ENCODE measurements at places on chromosomes 13 and 19. TPM values are rescaled to one million over a fixed set of nuclear protein-coding genes. Genes with fewer than 3 reads are reported as not detected.
A peak's percentile ranks its signal among the peaks of the same experiment; 100 is the strongest.

KLK12 gene
- polyA plus RNA-seq = not detected

PALM3 gene
- polyA plus RNA-seq = 0.33 TPM

PCDH20 gene
- 2.1 TPM for polyA plus RNA-seq

PSG4 gene
- polyA plus RNA-seq = not detected

DNA sequence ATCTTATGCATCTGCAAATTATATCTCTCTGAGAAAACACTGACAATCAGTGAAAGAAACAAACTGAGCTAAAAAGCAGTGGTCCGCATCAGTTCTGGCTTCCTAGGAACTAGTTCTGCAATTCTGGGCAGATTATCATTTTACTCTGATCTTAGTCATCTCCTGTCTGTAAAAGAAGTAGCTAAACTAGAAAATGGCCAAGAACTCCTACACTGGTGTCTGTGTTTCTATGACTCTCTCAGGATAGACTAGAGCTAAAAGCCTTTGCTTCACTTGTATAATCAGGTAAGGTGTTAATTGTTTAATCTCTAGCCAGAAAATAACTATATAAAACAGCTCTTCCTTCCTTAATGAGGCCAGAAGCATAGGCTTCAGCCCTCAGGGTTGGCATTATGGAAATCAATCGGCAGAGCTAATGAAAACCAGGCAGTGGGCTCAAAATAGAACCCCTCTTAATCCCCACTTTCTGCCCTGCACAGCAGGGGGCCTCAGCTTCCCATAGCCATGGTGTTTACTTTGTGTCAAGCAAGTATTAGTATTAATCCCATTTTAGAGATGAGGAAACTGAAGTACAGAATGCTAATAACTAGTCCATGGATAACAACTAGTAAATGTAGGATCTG, 459.2 kb downstream of the FGF14 start:
- no peak for DNase-seq
- H3K4me1 ChIP-seq = no peaks in the 10 kb centered on the region
- H3K27me3 ChIP-seq = no peaks in the 10 kb centered on the region
- no peak overlapping the region for H3K27ac ChIP-seq
- no peak overlapping the region for H3K4me3 ChIP-seq

GRCh38 chr13:97502706-97503105, 68.7 kb downstream of the RAP2A start:
- no peaks in the 10 kb centered on the region for H3K27me3 ChIP-seq
- H3K4me1 ChIP-seq = no peaks in the 10 kb centered on the region
- no peak overlapping the region for H3K4me3 ChIP-seq
- no peak overlapping the region for H3K27ac ChIP-seq
- no peak for DNase-seq
- no peaks in the 10 kb centered on the region for H3K36me3 ChIP-seq

DNA sequence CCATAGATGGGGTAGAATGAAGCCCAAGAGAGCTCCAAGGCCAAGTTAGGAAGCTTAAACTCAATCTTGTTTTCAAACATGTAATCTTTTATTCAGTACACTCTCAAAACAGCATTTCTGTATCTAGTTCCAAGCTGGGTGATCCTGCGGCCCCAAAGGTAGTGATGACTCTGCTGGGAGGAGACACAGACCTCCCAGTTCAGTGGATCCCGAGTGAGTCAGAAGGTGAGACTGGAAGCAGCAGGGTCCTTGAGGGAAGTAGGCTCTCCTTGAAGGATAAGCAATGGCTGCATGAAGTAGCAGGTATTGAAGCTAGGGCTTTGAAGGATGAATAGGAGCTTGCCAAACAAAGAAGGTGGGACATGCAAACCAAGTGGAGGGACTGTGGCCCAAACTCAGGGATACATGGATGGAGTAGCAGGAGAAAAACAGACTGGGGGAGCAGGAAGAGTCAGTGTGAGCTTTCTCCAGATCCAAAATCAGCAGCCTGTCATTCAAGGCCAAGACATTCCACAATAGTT, 9.6 kb downstream of the TINCR start:
- H3K36me3 ChIP-seq = no peaks in the 10 kb centered on the region
- no peaks in the 10 kb centered on the region for H3K4me1 ChIP-seq
- no peaks in the 10 kb centered on the region for H3K27me3 ChIP-seq
- H3K27ac ChIP-seq = no peak overlapping the region
- no peak overlapping the region for H3K4me3 ChIP-seq

DNA sequence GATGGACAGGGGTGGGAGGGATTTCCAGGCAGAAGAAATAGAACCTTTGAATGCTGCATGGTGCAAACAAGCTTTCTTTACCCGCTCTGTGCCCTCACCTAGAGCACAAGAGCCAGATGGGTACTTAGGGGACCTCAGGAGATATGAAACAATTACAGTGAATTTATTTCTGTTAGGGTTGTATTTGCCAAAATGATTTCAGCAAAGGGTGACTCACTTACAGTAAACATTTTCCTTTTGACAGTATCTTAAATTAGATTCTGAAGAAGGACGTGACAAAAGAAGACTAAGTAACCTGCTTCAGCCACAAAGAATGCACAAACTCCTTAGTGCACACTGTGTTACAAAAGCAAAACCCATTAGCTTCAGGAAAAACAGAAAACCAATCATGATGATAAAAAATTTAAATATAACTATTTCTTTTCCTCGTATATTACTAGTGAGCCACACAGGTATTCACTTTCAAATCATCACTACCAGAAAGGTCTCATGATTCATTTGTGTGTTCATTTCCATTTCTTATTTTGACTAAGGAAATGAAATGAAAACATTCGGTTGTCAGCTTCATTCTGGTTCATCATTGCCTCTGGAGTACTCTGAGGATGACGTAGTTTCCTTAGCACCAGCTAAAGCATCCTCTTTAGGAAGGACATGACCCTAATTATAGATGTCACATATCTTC, 158.8 kb downstream of the NHLRC3 start:
- DNase-seq = no peak
- no peak overlapping the region for H3K4me3 ChIP-seq
- H3K36me3 ChIP-seq = no peaks in the 10 kb centered on the region
- H3K27ac ChIP-seq = no peak overlapping the region
- no peaks in the 10 kb centered on the region for H3K4me1 ChIP-seq

DNA sequence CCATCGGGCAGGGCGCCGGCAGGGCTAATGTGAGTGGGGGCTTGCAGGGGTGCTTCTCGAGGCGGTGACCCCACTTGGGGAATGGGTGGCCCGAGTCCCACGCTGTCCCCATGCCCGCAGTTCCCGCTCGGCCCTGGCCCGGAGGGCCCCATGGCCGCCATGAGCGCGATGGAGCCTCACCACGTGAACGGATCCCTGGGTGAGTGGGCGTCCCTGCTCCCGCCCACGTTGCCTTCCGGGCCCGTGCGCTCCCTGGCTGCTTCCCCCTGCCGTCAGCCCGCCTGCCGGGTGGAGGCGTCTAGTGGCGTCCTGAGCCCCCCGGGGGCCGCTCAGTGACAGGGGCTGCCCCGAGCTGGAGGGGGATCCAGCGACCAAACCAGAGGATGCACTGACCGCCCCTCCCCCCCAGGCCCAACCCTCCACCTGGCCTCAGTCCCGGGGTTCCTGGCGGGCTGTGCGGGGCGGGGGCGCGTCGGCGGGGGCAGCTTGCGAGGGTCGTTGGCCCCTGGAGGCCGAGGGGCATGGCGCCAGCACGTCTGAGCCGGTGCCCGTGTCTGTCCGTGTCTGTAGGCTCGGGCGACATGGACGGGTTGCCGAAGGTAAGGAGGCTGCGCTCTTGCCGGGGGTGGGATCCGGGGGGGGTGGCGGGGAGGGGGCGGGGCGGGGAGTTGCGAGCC, 4.8 kb downstream of the ISYNA1 start:
- H3K4me1 ChIP-seq = peaks cover 17% of the 10 kb centered on the region
- H3K4me3 ChIP-seq = peak overlapping the region; percentile 33
- peak overlapping the region; percentile 76 for H3K27ac ChIP-seq
- peak; percentile 74 for DNase-seq

DNA sequence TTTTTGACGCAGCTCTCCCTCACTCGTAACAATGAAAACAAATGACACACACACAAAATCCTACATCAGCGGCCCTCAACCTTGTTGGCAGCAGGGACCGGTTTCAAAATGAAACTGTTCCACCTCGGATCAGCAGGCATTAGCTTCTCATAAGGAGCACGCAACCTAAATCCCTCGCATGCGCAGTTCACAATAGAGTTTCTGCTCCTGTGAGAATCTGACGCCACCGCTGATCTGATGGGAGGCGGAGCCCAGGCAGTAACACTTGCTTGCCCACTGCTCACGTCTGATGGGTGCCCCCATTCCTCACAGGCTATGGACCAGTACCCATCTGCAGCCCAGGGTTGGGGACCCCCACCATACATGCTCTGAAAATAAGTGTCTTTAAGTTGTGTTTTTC, 43.4 kb downstream of the DHRS12 start:
- no peaks in the 10 kb centered on the region for H3K27me3 ChIP-seq
- peak; percentile 63 for DNase-seq
- no peak overlapping the region for H3K4me3 ChIP-seq
- H3K4me1 ChIP-seq = peaks cover 7% of the 10 kb centered on the region

All from ovary (tissue), 10 donors.